ENCODE measurements at places on chromosomes 16 and 17.

DNA sequence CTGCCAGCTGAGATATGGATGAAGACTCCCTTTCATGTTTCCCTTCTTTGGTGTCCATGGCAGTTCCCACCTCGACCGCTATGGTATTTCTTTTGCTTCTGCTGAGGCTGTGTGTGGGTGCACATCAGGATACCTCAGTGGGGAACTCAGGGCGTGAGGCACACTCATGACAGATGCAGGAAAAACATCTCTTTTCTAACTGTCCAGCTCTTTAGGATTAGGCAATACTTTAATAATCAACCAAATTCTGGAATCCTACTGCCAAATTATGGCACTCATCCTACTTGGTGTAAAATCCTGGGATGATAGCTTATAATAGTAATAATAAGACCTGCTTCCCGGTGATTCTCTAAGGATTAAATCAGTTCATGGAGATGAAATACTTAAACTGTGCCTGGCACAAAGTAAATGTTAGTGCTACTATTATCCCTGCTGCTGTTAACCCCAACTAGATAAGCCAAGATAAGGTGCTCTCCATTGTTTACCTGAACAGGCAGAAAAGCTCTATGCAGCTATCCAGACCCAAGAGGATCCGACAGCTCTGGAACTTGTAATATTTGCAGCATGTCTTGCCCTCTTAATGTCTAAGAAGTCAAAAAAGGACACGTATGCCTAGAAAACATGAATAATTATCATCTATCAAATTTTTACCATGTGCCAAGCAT lies 543.3 kb downstream of the WWOX start:
- no peak for DNase-seq

GRCh38 chr17:2214929-2215615 lies 88.5 kb downstream of the SMG6 start:
- no peak for DNase-seq

DNA sequence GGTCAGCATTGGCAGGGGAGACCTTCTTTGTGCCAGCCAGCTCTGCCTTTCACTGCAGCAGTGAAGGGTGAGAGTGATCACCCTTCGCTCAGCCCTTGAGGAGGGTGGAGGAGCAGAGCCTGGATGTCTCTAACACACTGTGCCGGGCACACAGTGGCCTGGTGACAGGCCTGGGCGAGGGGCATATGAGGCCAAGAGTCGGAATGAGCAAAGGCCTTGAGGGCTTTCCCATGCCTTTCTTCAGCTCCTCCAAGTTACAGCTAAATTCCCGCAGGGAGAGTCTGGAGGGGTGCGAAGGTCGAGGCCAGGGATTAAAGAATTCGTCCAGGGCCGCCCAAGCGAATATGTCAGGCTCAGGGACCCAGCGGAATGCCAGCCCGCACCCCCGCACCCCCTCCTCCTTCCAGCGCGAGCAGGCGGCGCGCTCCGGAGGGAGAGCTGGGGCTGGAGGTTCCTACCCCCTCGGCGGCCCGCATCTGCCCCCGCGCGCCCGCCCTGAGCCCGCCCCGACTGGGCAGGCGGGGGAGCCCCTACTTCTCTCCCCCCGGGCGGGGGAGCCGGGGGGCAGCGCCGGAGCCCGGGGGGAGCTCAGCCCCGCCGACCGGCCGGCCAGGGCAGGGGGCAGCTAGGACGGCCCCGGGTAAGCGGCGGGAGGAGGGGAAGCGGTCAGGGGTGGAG lies at the start of gene RASL10B:
Gene RASL10B, plus strand, starts transcription at position 401 of the 678 bp plus-strand sequence. CDS start 3,546 bp downstream, outside the sequence.
- peak; percentile 82 for DNase-seq

GRCh38 chr16:75239542-75240122 lies 11.8 kb downstream of the BCAR1 start:
- DNase-seq = no peak

- DNase-seq = no peak
Observed at GRCh38 chr17:82900741-82901140, 60.9 kb upstream of the ZNF750 start.

- no peak for DNase-seq
Observed at GRCh38 chr17:45334231-45334630, 17.4 kb upstream of the MAP3K14 start.

GRCh38 chr17:76381633-76382350 lies 2.6 kb upstream of the SPHK1 start:
- DNase-seq = no peak

DNA sequence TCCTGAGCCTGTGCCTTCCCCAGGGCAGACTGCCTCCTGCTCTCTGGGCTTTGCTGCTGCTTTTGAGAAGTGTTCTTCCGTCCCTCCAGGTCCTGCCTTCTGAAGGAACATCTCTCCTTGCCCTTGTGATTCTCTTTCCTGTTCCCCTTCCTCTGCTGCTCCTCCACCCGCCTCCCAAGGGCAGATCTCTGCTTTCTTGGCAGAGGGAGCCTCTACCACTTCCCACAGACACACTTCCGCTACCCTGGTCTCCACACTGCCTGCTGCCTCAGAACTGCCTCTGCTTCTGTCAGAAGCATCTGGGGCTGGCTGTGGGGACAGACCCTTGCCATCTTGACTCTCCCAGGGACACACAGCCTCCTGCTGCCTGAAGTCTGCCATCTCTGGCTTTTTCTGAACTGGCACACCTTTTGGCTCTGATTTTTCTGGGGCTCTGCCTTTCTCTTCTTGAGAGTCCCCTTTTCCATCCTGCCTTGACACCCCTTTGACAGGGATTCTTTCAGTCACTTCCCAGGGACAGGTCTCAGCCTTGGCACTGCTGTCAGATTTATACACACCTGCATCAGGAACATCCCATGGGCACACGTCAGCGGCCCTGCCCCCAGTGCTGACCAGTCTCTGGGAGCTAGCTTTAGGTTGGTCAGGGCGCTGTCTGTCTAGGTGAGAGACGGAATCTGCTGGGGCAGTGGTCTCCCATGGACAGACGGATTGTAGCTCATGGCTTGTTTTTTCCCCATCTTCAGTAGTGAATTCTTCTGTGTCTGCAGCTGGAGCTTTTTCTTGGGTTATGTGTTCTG lies 16.6 kb downstream of the GPR179 start:
- DNase-seq = no peak

GRCh38 chr16:10252155-10252554 lies 69.9 kb upstream of the GRIN2A start:
- peak; percentile 75 for DNase-seq

GRCh38 chr17:48541577-48542113 lies 3.3 kb downstream of the HOXB2 start:
- DNase-seq = no peak

DNA sequence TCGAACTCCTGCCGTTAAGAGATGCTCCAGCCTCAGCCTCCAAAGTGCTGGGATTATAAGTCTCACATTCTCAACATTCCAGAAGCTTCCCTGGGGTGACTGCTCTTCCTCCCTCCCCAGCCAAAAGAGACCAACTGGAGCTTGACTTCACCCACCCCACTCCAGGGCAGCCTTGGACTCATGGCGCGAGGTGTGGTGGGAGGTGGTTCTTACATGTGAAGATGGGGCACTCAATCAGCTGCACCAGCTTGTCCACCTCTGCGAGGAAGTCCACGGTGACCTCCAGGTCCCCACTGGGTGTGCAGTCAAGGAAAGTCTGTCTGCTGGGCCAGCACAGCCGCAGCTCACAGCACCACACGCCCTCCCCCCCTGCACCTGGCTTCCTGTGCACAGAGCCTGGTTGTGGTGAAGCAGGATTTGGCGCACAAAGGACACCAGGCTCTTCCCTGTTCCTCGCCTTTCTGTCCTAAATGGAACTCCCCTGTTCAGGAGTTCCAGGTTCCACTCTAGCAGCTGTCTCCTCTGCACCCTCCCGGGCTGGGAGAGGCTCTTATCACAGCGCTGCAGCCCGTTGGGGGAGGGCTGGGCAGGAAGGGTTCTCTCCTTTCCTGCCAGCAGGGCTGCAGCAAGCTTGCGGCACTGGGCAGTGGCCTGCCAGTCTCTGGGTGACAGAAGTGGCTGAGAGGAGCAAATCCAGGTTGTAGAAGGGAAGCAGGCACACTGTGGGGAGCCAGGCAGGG lies 9.6 kb upstream of the MTSS2 start:
- no peak for DNase-seq

DNA sequence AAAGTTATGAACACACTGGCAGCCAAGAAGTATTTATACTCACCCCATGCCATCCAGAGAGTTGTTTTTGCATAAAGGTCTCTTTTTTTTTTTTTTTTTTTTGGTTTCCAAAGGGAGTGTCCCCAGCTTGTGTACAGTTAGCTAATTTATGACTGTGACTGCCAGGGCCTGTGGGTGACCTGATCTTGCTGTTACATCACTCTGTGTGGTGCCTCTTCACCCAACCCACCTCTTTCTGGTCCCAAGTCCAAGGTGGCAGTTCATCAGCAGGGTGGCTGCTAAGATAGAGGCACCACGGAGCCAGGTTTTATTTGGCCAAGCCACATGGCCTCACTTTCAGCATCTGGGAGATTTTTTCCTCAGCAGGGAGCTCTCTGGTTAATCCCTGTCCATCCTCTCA lies at the start of gene NOS2:
Gene NOS2, minus strand, starts transcription at position 8 of the 400 bp plus-strand sequence. CDS start 1,720 bp downstream, outside the sequence.
- peak; percentile 38 for DNase-seq

DNA sequence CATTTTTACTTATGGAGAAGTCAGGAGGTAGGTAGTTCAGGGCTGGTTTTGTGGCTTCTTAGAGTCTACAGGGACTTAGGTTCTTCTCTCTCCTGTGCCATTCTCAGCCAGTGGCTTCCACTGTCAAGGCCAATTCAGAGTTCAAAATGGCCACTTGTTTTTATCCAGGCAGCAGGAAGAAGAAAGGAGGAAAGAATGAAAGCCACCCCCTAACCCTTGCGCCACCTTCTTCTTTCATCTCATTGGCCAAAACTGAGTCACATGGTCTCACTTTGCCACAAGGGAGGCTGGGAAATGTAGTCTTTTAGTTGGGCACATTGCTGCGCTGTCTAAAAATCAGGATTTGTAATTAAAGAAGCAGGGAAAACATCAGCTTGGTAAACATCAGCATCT lies 60.8 kb upstream of the MED9 start:
- DNase-seq = peak; percentile 26

- DNase-seq = no peak
Observed at GRCh38 chr16:27433636-27434035, 31.7 kb downstream of the IL21R start.

DNA sequence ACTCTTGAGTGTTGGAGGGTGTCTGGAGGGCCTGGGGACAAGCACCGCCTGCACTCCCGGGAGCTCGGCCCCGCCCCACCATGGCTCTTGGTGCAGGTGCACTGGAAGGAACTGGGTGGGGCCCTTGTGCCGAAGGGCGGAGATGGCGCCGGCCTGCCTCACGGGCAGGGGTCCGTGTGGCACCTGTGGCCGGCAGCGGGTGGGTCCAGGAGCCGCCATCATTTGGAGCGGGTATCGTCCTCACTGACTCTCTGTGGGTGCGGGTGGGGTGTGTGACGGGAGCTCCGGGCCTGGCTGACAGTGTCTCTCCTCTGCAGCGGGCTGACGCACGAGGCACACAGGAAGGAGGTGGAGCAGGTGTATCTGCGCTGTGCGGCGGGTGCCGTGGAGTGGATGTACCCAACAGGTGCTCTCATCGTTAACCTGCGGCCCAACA lies 5.2 kb downstream of the METRNL start:
- no peak for DNase-seq
